ENCODE measurements at places on chromosomes 5 and 9. TPM values are rescaled to one million over a fixed set of nuclear protein-coding genes. Genes with fewer than 3 reads are reported as not detected.

SLC31A1 gene
- total RNA-seq: 7.6 TPM

GRPEL2 gene
- total RNA-seq: 59.9 TPM

PCDHA9 gene
- total RNA-seq: 18.6 TPM

TLX3 gene
- total RNA-seq: not detected

BTNL3 gene
- not detected for total RNA-seq

Measured in occipital lobe (tissue), 3 donors.